ENCODE measurements at places on chromosomes 11 and 22.

GRCh38 chr22:24803064-24803542 is 2.9 kb upstream of the SGSM1 start:
- DNase-seq, result peak; percentile 26

DNA sequence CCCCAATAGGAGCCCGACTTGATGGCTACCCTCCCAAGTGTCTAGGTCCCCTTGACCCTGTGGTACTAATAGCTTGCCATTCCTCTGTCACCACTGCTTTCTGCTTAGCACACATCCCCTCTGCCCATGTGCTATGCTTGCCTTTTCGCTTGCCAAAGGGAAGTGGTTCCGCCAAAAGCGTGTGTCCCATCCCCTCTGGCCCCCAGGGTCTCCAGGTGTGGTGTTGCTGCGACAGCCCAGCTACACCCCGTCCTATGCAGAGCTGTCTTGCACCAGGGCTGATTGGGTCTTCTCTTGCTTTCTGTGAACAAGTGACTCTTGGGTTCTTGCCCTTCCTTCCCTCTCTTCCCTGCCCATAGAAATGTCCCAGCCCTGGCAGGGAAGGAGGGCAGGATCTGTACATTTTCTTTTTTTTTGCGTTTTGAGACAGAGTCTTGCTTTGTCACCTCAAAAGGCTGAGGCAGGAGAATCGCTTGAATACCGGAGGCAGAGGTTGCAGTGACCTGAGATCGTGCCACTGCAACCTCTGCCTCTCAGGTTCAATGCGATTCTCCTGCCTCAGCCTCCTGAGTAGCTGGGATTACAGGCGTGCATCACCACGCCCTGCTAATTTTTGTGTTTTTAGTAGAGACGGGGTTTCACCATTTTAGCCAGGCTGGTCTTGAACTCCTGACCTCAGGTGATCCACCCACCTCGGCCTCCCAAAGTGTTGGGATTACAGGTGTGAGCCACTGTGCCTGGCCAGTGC is 3.9 kb downstream of the TANGO2 start:
- DNase-seq, result no peak

- DNase-seq, result no peak
Measured at GRCh38 chr22:32951076-32951806, 106.9 kb downstream of the SYN3 start.

DNA sequence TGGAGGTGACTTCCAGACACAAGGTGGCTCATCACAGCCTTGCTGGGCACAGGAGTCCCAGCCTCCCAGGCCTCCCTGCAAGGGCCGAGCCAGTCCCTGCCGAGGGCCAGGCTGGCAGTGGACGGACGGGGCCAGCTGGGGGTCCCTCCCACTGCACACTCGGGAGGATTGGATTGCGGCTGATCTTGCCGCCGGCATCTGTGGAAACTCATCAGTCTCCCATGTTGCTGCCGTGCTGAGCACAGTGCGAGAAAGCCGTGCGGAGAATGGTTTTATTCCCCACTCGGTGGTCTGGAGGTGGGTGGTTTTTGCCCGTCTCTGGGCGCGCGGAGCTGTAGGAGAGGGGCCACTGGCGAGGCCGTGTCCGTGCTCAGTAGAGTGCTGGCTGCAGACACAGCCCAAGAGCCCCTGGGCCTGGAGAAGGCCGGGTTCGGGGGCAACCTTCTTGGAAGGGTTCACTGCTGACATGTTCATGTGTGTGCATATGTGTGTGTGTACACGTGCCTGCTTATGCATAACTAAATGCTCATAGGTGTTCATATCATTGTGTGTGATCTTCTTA is 1246.4 kb downstream of the BRD1 start:
- no peak for DNase-seq

DNA sequence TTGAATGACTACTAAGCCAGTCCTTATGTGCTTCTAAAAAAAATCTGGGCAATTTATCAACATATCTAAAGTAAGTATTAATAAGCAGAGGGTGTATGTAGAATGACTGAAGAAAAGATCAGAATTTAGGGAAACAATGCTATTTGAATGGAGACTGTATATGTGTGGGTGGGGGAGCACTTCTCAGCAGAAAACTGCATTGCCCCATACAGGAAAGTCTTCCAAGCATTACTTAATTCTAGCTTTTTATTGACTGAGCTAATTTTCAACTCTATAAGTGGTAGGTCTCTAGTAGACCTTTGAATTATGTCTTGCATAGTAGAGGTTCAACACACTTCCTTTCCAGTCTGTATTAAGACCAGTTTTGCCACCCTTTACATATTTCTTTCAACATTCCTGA is 41.7 kb downstream of the CASP12 start:
- no peak for DNase-seq

DNA sequence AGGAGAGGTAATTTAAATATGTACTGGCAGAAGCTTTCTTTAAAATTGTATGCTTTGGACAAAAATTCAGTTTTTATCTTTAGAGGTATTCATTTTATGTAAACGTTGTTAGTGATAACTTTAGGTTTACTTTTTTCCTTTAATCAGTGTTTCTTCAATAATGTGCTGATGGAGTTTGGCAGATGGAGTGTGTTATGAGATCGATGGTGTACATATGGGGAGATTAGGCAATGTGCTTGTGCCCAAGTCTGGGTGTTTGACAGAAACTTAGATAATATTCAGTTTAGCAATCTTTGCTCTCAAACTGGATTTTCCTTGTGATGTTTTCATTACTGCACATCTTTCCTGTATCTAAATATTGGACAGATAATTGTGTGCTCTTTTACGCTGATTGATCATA is 425.4 kb downstream of the JRKL start:
- no peak for DNase-seq

DNA sequence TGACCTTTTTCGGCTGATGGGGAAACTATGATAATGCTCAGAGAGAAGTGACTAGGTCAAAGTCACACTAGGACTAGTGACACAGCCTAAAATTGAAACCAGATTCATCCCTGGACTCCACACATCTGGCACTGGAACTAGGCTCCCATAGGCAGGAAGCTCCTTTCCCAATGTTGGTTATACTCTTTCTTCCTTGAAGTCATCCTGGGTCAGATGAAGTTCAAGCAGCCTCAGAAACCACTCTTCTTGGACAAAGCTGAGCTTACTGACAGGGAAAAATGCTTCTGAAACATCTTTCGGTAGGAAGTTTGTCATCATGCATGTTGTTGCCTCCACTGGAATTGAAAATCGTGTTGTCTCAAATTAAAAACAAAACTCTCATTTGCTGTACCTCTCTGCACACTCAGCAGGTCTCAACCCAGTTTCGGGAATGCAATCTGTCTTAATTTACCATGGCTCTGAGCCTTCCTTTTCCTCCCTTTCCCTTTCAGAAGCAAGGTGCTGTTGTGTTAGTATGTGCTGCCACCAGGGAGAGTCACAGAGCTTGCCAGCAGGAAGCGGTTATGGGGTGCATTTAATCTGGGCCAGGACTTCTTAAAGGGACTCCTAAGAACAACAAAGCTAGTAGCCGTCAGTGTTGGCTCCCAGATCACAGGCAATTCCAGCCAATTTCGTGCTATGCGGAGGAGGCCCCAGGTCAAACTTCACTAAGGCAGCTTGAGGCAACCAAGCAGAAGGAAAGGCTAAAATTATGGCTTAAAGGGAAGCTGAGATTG is 384.8 kb downstream of the TENM4 start:
- DNase-seq, result peak; percentile 34

DNA sequence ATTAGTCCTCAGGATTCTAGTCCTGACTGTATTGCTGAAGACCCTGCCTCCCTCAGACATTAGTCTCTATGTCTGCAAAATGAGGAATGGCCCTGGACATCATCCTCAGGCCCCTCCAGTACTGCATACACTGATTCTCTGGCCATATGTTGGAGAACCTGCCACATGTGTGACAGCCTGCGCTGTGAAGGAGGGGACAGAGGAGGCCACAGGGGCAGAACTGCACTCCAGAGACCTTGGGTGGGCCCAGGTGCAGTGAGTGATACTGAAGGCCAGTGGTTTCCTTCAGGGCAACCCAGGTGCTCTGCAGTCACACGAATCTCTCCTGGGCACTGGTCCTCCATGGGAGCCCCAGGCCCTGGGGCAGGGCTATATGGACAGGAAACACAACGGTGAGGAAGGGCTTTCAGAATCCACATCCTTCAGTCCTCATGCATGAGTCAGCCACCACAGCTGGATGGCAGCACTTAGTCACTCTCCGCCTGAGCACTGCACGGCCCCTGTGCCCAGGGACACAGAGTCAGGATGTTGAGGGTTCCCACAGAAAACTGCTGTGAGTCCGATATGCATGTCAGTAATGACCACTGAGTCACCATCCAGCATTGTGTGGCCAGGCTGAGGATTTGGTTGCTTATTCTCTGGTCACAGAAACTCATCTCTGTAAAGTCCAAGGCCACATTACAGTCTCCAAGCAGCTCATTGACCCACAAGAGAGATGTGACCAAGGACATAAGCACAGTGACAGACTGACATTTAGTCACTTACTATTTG is 39.7 kb downstream of the ME3 start:
- DNase-seq, result peak; percentile 96

- DNase-seq, result no peak
Measured at GRCh38 chr22:24512043-24512442, 16.9 kb downstream of the UPB1 start.

GRCh38 chr11:108222574-108223347 is at the start of the genes ATM and NPAT:
TSS of gene ATM (plus strand) at chr11:108223067. CDS start at chr11:108227625, 4,558 bp downstream.
TSS of gene NPAT (minus strand) at chr11:108222638. CDS start at chr11:108222536, 102 bp downstream.
- peak; percentile 99 for DNase-seq

GRCh38 chr11:127651888-127652221 is 651.3 kb upstream of the KIRREL3 start:
- peak; percentile 5 for DNase-seq

- DNase-seq, result no peak
Measured at GRCh38 chr11:75625021-75625420, 43.8 kb downstream of the MAP6 start.

DNA sequence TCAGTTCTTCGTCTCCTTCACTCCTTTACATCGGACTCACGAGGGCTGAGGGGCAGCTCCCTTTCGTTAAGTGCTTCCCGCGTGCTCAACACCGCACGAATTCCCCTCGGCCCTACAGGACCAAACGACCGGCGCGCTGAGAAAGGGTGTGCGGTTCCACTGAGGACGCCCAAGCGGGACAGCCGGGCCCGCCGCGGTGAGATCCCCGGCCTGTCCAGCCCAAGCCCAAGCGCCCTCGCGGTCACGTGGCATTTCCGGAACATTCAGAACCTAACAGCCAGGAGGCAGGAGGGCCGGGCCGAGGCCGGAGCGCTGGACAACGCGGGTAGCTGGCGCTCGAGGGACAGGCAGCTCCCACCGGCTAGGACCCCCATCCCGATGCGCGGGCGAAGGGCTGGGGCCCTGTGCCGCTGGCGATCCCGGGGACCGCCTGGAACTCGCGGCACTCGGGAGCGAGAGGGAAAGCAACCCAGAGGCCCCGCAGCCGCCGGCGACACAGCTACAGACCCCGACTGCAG is 737 bp upstream of the STIP1 start:
- DNase-seq, result peak; percentile 86

DNA sequence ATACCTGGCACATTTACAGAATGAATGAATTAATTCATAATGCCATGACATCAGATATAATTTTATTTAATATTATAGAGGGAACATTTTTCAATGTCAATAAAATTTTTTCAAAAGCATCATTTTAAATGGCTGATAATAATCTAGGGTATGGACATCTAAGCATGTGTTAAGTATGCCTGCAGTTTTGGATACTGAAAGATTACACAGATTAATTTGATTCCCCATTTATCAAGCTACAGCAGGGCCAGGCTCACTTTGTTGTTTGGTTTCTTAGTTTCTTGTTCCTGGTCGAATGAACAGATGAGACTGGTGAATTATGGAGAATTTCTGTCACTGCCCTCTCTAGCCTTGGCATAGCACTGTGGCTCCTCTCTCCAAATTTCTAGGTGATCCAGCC is 72.4 kb upstream of the E2F8 start:
- DNase-seq, result no peak

GRCh38 chr11:106456647-106457046 is 379.2 kb downstream of the AASDHPPT start:
- DNase-seq, result no peak

DNA sequence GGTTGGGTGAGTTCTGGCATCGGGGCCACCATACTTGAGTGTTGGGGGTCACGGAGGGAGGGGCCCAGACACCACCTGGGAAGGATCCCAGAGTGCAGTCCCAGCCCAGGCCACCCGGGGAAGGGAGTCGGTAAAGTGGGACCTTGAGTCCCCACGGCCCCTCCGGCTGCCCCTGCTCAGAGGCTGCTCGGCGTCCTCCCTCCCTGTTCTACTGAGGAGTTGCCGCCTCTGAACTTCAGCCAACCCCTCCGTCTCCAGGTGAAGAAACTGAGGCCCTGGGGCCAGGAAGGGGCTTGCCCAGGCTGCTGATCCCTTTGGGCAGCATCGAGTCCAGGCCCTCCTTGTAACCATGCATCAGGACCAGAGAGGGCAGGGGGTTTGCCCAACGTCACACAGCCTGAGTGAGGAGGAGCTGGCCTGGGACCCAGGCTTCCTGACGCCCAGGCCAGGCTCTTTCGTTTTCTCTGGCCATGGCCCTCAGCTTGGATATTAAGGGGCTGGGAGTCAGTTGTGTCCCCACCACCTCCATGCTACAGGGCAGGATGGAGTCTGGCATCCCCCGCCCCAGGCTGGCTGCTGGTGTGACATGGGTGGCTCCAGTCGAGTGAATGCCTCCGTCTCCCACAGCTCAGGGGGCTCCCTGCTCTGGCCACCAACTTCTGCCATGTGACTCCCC is 1.3 kb downstream of the PARVG start:
- DNase-seq, result no peak

GRCh38 chr11:7571640-7572000 is 57.8 kb downstream of the PPFIBP2 start:
- peak; percentile 72 for DNase-seq

GRCh38 chr11:131902421-131902820 is 532.0 kb downstream of the NTM start:
- no peak for DNase-seq

- DNase-seq, result no peak
Measured at GRCh38 chr11:134476435-134477021, 64.5 kb upstream of the B3GAT1 start.

GRCh38 chr22:44951510-44951816 is 58.3 kb downstream of the PHF21B start:
- DNase-seq, result no peak

GRCh38 chr11:69053546-69054396 is 5.0 kb downstream of the TPCN2 start:
- no peak for DNase-seq

DNA sequence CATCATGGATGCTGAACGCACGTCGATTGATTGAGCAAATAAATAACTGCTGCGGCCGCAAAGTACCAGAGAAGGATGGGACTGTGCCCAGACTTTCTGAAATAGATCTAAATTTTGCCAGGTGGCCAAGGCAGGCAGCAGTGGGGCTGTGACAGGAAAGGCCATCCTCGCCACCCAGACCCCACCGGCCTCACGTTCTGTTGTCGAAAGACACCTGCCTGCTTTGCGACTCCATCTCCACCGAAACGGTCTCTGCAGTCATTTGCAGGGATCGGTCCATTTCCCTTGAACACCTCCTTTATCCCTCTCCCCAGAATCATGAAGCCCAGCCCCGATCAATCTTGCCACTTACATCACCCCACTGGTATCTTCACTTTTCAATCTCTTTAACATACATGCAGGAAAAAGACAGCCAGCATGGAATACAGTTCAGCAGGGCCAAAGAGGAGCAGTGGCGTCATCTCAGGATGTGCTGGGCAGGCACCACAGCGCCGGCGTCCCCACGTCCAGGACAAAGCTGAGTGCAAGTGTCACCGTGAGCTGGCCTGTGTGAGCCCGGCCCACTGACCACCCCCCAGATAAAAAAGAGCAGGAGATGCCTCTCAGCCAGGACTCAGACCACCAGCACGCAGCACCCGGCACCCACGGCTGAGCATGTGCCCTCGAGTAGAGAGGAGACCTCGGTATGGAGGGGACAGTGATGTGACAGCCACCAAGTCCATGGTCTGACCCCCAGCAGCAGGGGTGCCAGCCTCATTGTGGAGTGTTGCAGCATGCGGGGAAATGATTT is 610.3 kb downstream of the TBC1D22A start:
- no peak for DNase-seq

GRCh38 chr11:61295596-61295926 is 445 bp upstream of the VWCE start:
- DNase-seq, result no peak

Measured in iris pigment epithelial cell (primary cell).